ENCODE measurements at places on chromosomes 4 and X.

DNA sequence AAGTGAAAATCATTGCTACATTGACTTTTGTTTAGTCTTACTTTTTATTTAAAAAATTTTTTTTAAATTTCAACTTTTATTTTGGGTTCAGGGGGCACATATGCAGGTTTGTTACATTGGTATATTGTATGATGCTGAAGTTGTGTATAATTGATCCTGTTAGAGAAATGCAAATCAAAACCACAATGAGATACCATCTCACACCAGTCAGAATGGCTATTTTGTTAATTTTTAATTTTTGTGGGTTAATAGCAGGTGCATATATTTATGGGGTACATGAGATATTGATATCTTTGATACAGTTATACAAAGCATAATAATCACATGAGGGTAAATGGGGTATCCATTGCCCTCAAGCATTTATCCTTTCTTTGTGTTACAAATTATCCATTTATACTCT lies 34.1 kb downstream of the RBMX2 start:
- no peak for DNase-seq

GRCh38 chr4:145829629-145830395 lies 108.8 kb downstream of the ZNF827 start:
- no peak for DNase-seq

DNA sequence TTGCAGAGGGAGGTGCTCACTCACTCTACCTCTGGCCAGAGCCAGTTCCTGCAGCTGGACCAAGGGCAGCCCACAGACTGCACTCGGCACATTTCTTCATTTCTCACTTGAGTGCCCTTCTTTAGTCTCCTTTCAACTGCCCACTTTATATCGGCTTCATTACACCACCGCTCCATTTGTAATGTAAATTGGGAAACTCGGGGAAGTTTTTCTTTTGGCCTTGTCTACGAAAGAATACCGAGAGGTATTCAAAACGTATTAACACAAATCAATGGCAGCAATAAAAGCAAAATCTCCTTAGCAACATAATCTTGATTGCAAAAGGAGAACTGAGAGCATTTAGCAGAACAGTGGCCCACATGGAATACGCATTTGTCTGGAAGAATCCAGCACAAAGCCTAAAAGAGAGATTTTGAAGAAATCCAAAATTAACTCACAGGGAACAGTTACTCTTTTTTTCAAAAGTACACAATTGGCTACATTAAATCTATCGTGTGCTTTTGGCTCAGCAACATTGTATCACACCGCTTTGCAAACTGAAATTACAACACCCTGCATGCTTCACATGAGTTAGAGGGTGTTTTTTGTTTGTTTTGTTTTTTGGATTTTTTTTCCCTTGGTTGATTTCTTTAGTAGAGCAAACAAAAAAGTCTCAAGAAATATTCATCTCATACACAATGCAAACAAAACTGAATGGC lies 62.6 kb downstream of the CHIC2 start:
- DNase-seq = no peak

GRCh38 chrX:48747415-48748016 lies 14.0 kb upstream of the GLOD5 start:
- no peak for DNase-seq

GRCh38 chrX:110284159-110284558 lies 33.7 kb downstream of the AMMECR1 start:
- DNase-seq = peak; percentile 51

DNA sequence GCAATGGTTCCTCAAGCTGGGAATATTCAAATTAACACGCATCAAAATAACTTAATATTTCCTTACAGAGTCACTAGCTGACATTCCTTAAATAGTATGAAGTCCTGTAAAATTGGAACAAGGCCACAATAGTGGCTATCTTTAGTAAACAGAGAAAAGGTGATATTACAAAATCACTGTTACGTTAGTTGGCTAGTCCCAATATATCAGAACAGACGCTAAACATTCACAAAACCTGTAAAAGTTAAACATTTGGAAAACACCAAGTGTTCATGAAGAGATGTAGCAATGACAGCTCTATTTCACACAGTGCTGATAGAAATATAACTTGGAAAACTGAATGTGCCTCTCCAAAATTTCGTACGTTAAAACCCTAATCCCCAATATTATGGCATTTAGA lies 61.0 kb upstream of the FAM47C start:
- DNase-seq = no peak

- no peak for DNase-seq
These were observed 1.5 kb upstream of the TRIML2 start for GRCh38 chr4:188110741-188111471.

- DNase-seq = peak; percentile 43
These were observed 1655.5 kb upstream of the AGA start for GRCh38 chr4:179097741-179098140.

- DNase-seq = no peak
These were observed 8.1 kb downstream of the HADH start for GRCh38 chr4:107997794-107998193.

- DNase-seq = no peak
These were observed 522.3 kb downstream of the TRIML1 start for GRCh38 chr4:188661502-188661901.

- no peak for DNase-seq
These were observed 23.0 kb upstream of the N4BP2 start for GRCh38 chr4:40033613-40034012.

GRCh38 chrX:48918301-48918642 lies 552 bp downstream of the PIM2 start:
- no peak for DNase-seq

DNA sequence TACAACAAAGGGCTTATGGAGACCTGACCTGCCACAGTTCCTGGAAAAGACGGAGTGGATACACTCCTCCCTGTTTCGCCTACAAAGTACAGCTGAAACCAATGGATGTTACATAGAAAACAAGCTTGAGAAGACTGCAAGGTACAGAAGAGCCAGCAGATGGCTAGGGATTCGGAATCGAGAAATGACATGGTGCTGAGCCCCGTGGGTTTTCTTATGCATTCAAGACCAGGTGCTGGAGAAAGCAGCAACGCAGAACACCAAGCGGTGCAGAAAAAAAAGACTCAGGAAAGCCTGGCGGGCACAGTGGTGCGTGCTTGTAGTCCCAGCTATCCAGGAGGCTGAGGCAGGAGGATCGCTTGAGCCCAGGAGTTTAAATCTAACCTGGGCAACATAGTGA lies 13.8 kb downstream of the TIMM17B start:
- DNase-seq = no peak

DNA sequence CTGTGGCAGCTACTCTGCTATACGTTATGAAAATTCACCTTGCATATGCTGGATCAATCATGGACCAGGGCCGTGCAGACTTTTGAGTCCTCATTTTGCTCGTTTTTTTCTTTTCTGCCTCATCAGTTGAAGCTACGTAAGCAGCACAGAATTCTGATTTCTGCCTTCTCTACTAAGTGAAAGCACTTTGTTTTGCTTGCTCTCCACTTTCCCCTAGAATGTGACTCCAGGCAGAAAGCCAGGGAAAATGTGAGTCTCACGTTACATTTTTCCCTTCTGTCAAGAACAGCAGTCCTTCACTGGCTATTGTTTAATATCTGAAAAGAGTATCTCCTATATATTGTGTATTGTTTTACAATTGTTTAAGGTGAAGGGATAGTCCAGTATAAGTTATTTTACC lies 1840.1 kb downstream of the PCDH7 start:
- DNase-seq = no peak

DNA sequence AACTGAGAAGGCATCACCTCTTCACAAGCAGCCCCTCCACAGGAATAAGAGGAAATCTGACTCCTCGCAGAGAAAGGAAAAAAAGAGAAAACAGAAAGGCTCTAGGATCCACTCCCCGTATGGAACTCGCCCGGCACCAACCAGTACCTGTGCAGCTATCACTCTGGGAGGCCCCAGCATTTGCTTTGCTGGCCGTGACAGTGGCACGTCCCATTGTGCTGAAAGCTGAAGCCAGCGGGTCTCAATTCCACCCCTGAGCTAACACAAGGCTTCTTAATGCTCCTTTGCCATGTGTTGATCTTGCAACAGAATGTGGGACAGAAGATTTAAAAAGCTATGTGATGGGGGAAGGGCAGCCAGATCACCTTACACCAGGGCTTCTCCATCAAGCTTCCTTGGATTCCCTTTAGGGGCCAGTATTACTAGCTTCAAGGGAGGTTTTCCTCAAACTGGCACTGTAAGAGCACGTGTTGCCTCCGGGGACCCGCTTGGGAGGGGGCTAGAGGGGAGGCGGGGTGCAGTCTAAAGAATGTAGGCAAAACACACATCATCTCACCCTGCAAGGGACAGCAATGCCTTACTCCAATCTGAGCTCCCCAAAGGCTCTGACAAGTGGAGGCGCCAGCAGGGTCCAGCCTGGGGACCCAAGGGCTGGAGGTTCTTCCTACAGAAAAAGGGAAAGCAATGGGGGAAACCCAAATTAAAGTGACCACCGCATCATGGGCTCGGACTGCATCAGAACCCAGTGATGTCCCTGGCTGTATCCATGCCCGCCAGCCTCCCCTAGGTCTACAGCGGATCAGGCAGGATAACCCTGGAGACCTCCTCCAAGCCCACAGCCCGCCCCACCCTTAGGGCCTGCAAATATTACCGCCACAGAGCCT lies 1.2 kb downstream of the USP46 start:
- DNase-seq = peak; percentile 37

- no peak for DNase-seq
These were observed 38.4 kb downstream of the CPLX1 start for GRCh38 chr4:787561-787981.

GRCh38 chrX:119132961-119133360 lies 5.3 kb upstream of the KIAA1210 start:
- no peak for DNase-seq

DNA sequence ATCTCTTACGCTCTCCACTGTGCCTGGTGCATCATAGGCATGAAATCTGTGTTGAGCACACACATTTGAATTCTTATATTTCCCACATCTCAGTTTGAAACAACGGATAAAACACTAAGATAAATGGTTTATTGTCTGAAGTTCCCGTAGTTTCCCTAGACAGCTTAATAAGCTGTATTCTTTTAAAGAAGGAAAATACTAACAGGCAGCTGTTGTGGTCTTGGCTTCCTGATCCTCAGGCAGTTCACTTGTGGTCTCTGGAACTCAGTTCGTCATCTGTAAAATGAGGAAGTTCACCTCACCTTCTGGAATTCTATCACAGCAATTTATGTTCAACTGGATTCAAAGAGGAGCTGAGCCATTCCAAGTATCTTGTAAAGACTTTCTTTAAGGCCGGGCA lies 1805.6 kb upstream of the TENM3 start:
- no peak for DNase-seq

DNA sequence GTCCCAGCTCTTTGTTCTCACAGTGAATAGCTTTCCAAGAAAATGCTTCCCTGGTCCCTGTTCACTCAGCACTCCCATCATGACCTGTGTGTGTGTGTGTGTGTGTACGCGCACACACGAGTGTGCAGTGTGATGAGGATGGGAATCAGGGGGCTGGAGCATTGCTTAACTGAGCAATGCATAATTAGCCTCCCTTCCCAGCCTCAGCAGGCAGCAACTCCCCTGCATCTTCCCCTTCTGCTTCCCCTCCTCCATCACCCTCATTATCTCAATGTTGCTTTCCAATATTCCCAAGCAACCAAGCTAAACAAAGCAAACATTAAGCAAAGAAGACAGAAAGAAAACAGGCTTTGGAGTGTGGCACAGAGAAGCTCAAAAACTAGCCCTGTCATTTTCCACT lies 137.0 kb downstream of the RBM47 start:
- DNase-seq = no peak

GRCh38 chr4:185145572-185145971 lies 2.5 kb downstream of the SLC25A4 start:
- no peak for DNase-seq

DNA sequence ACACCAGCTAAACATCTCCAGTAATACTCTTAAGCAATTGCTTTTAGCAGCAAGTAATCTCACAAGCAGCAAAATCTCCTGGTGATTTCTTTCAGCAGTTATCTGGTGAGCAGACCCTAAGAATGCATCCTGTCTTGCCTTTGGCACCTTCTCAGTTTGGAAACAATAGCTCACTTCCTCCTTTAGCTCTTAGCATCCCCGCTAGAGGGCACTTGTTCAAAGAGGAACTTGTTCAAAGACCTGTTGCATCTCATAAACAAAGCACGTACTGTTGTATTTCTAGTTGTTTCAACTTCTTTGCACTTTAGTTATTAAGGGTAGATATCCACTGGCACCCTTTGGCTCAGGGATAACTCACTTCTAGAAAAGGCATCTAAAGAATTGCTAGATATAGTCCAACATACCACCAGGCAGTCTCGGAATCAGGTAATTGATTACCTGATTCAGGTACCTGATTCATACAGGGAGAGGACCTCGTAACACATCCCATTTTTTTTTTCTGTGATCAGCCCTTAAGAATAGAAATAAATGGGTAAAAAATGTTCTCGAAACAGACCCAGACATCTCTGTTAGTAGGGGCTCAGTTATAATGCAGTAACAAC lies 81.9 kb upstream of the QRFPR start:
- DNase-seq = peak; percentile 84

DNA sequence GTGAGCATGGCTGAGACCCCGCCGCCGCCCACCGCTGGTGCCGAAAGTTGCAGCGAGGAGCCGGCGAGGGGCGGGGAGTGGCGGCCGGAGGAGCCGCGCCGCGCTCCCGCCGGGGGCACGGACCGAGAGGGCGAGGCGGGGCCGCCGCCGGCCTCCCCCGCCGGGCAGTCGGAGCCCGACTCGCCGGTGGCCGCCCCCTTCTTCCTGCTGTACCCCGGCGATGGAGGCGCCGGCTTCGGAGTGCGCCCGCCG lies 16.5 kb downstream of the UTP3 start:
- peak; percentile 20 for DNase-seq

DNA sequence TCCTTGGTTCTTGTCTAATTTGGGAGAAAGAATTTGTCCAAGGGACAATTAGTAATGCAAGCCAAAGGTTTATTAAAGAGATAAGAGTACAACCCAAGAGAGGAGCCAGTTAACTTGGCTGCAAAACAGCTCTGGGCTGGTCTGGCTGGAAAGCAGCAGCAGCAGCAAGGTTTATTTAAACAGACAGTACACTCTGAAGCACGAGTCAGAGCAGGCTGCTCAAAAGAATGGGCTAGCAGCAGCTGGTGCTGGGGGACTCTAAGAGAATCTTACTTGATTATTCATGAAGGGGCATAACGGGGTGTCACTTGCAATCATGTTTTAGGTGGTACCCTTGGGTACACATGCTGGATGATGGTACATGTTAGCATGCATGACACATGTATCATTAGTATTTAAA lies 17.1 kb upstream of the CT47C1 start:
- no peak for DNase-seq

DNA sequence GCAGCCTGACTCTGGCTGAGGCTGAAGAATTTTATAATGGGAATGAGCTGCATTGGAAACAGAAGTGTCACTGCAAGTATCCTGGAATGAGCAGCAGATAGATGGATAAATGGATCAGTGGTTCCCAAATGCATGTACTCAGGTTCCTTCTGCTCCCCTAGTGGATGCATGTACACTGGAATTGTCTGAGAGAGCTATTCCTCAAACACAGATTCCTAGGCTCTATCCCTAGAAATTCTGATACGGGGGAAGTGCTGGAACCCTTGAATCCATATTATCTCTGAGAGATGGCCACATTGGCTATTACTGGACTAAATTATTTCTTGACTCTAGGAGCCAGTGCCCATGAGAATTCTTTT lies 64.8 kb downstream of the TMEM131L start:
- peak; percentile 7 for DNase-seq

GRCh38 chr4:96835991-96836390 lies 996.1 kb downstream of the PDHA2 start:
- no peak for DNase-seq
